Activated CD4-positive, alpha-beta T cell treated with anti-CD3 and anti-CD28 coated beads, Interleukin-2, Interleukin-4, amounts not matched to agents 100 ng/mL and 50 ng/mL, durations not matched to agents 16 hours and 8 hours (primary cell): ENCODE measurements at places on chromosomes 1 and 21.

- no peak for DNase-seq
These were observed 7.4 kb downstream of the ETS2 start for GRCh38 chr21:38813143-38813542.

DNA sequence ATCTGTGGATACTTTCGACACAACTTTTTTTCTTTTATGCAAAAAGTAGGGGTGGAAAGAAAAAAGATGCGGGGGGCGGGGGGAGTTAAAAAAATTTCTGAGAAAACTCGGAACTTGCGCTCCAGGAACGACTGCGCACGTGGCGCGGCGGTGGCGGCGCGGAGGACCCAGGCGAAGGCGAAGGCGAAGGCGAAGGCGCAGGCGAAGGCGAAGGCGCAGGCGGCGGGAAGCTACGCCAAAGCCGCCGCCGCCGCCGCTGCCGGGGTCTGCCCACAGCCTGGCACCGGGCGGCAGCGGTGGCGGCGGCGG is 208 bp upstream of the BARHL2 start:
- DNase-seq = no peak

DNA sequence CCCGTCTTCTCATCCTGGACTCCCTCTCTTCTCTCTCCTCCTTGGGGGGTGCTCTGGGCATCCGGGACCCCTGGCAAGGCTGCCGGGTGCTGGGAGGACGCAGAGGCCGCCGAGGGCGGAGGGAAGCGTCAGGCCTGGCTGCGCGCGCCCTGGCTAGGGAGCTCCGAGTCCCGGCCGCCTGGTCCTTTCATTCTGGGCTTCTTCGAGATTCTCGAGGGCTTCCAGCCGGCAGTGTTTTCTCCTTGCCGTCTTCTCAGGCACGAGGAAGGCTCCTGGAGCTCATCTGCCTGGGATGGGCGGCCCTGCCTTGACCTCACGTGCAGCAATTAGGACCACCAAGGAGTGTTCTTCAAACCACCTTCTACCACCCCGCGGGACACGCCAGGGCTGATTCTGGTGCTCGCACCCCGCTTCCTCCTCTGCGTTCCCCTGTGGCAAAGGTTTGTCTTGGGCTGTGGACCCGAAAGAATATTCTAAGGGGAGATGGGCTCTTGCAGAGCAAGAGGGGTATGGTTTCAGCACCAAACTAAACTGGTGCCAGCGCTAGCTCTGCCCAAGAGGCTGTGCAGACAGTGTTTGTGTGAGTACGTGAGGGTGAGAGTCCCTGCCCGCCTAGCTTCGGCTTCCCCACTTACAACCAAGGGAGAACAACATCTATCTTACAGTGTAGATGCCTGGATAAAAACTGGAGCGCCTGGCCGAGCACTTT is 36.5 kb downstream of the PIK3CD start:
- no peak for DNase-seq

DNA sequence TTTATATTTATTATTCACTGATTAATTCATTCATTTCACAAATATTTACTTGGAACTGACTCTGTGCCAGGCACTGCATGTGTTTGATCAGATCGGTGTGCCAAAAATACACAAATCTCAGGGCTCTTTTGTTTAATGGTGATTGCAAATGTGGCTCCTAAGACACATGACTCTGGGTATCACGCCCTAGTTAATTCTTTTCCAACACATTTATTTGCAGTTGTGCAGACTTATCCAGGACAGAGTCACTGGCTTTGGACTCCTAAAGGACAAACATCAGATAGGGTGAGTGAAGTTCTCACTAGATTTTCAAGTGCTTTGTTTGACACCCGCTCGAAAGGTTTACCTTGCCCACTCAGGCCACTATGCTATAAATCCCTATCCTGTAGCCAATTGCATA is 335.5 kb downstream of the BARHL2 start:
- DNase-seq = no peak

DNA sequence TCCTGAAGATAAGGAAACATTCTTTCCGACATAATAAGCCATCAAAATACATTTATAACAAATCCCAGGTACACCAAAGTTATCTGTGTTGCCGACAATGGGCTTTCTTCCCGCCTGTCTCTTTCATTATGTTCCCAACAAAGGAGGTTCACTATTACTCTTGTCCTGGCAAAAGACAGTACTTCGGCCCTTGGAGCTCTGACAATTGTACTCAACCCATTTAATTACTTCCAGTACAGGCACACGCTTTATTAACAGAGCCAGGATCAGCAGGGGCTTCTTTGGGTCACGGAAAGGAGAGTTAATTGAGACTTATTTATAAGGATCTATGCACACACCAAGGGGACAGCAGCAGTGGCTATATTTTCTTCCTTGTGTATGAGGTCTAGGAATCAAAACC is 46.6 kb upstream of the DUSP10 start:
- no peak for DNase-seq

- no peak for DNase-seq
These were observed 18.4 kb downstream of the DHRS3 start for GRCh38 chr1:12599657-12600056.
